NCI-H1417 treated with DMSO at 0.1 percent for 48 hours (cell line): ENCODE measurements at places on chromosomes 6 and 20.

- no peak for DNase-seq
Measured at GRCh38 chr20:50277460-50278376, 87.1 kb downstream of the CEBPB start.

GRCh38 chr6:144029452-144029851, 21.4 kb upstream of the PLAGL1 start:
- DNase-seq = no peak

GRCh38 chr20:44921447-44921846, 11.6 kb downstream of the PABPC1L start:
- no peak for DNase-seq

GRCh38 chr6:56890066-56890465, 64.8 kb upstream of the BEND6 start:
- DNase-seq = no peak

DNA sequence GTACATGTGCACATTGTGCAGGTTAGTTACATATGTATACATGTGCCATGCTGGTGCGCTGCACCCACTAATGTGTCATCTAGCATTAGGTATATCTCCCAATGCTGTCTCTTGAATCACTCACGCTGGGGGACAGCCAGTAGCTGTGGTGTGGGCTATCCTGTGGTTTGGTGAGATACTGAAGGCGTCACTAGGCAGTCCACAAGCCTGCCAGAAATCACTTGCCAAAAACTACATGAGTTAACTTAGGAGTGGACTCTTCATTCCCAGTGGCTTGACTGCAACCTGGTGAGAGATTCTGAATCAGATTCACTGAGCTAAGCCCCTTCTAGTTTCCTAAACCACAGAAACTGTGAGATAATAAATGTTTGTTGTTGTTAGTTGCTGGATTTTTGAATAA, 191.3 kb downstream of the TSHZ2 start:
- DNase-seq = no peak

GRCh38 chr6:144665932-144666450, 380.9 kb downstream of the UTRN start:
- DNase-seq = no peak

DNA sequence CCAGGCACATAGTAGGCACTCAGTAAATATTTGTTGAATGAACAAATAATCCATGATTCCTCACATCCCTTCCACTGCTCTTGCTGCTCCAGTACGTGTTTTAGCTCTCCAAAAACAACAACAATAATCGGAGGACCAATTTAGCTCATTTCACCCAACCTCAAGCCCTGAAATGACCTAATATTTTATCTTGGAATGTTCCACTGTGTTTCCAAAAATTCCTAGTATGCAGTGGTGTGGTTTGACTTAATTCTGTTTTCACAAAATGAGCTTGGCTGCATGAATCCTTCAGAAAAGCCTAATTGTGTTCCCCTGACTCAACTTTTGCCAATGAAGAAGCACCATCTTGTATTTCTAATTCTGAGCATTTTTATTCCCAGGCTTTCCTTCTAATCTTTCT, 168.0 kb upstream of the PHACTR1 start:
- no peak for DNase-seq

GRCh38 chr6:79713701-79714322, 82.7 kb downstream of the SH3BGRL2 start:
- no peak for DNase-seq

GRCh38 chr6:139699335-139699734, 324.9 kb upstream of the CITED2 start:
- no peak for DNase-seq

DNA sequence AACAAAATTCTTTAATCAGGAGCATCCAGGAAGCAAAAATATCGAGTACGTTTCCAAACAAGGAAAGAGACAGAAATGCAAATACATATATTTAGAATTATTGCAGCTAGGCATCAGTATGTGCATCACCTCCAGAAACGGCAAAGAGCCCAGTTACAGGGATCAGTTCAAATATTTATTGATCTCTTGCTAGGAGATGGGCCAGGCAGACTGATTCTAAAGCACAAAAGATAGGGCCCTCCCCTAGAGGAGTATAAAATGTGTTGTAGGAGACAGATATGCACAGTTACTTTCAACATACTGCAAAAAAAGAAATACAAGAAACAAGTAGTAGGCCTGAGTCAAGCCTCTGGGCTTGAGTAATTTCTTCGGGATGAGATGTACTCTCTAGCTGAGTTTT, 80.7 kb upstream of the NHSL1 start:
- DNase-seq = no peak

- DNase-seq = no peak
Measured at GRCh38 chr6:157238346-157238745, 85.0 kb downstream of the TMEM242 start.

GRCh38 chr20:19079536-19080299, 132.7 kb upstream of the SLC24A3 start:
- DNase-seq = no peak

DNA sequence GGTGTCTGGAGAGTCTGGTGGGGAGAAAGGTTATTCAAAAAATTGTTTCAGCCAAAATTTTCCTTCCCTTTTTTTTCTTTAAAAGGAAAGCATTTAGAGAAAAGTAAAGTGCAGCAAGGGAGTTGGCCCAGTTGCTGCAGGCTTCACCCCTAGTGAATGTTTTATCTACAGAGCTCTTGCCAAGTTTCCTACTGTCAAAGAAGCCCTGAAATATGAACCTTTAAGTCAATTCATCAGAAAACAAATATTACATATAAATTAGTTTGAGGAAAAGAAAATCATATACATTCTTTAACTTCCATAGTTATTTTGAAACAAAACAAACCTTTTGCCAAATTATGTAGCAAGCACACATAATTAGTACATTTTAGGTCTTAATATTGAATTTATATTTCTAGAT, 25.0 kb upstream of the HMGCLL1 start:
- DNase-seq = no peak

- no peak for DNase-seq
Measured at GRCh38 chr6:156545931-156546330, 231.2 kb upstream of the ARID1B start.

GRCh38 chr20:62561182-62561581, 81.1 kb upstream of the SLCO4A1 start:
- DNase-seq = no peak

DNA sequence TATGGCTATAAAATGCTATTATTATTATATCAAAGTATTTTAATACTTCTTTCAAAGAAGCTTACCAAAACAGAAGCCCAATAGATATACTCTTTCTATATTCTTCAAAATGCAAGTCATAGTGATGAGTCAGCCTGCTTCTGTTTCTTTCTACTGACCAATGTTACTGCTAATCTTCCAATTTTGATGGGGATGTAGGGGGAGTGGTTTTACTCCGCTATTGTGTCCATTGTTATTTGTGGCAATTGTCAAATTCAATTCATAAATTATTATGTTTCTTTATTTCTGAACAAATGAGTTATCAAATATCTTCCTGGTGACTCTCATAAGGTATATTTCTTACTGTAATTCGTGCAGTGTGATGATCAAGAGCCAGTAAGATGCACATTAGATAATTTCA, 221.5 kb upstream of the DEFB112 start:
- DNase-seq = no peak

DNA sequence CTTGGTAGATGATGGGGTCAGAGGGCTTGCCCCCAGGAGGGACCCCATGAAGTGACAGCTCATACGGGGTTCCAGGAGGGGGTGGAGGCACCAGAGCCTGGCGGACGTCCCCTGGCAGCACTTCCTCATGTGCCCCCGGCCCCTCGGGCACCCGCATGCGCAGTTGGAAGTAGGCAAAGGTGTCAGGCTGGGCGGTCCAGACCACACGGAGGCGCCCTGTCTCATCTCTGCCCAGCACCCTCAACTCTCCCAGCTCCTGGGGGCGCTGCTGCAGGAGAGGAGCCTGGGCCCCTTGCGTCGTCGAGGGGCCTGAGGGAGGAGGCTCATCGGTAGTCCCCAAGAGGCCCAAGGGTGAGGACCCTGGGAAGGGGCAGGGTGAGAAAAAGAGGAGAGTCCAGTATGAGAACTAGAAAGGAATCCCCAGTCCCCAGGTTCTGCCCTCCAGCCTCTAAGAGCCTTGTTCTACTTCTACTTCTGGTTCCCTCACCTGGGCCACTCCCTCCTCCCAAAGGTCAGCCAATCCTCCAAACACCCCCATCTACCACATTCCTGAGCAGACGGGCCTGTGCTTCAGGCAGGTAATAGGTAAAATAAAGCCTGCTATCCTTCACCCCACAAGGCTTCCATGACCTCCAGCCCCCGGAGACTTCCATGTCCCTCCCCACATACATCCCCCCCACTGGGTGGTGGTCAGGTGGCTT, 23.2 kb downstream of the TNXB start:
- no peak for DNase-seq

DNA sequence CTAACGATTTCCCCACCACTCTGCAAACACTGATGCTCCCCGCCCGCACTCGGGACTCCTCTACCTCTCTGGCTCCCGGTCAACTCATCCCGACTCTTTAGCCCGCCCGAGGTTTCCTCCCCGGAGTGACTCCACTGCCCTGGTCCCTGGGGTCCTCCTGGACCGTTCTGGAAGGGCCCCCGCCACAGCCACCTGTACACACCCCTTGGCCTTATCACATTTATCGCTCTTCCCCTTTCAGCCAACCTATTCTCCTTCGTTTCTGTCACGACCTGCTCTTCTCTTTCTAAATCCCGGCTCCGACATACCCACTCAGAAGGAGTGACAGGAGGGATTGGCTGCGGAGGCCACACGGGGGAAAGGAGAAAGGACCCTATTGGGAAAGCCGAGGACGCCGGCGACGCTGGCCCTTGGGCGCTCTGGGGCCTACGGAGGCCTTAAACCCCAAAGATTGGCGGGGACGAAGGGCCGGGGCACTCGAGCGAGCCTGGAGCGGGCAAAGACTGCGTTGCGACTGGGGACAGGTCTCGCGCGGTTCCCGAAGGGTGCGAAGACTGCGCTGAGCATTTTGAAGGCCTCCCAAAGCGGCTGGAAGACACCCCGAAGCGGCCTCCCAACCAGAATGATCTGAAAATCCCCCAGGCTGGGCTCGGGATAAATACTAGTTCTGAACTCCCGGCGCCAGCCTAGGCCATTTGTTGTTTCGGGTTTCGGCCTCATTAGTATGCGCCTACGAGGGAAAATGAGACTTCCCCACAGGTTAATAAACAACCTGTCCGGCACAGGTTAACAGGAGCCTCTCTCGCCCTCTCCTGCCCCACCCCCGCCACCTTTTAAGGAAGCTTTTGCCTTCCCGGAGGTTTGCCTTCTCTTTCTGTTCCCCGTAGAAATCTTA, 9.2 kb downstream of the SIM1 start:
- no peak for DNase-seq

- no peak for DNase-seq
Measured at GRCh38 chr6:159017757-159018559, 18.0 kb upstream of the RSPH3 start.

- no peak for DNase-seq
Measured at GRCh38 chr6:112320561-112321318, 26.4 kb upstream of the RFPL4B start.

GRCh38 chr20:51404297-51405060, 138.0 kb downstream of the NFATC2 start:
- DNase-seq = no peak

DNA sequence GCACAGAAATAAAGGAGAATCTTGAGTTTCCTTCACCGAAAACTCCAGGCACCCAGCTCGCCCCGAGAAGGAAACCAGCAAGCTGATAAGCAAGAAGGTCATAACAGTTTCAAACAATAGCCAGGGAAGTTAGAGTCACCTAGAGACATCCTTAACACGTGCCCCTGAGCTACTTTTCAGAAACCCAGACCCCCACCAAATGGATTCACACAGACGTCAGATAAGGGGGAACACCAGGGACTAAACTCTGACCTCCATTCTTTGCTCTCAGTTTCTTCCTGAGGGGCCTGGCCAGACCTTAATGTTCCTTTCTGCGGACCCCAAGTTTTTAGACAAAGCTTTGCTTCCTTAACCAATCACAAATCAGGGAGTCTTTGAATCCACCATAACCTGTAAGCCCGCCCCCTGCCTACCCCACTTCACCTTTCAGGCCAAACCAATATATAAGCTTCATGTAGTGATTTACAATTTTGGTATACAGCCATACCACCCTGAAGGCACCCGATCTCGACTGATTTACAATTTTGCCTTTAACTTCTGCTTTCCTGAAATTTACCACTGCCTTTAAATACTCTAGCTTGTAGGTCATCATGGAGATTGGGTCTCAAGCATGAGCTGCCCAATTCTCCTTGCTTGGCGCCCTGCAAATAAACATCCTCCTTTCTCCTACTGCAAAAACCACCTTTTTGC, 11.7 kb downstream of the SOD2 start:
- no peak for DNase-seq

- DNase-seq = no peak
Measured at GRCh38 chr6:71582820-71583219, 294.2 kb downstream of the OGFRL1 start.

DNA sequence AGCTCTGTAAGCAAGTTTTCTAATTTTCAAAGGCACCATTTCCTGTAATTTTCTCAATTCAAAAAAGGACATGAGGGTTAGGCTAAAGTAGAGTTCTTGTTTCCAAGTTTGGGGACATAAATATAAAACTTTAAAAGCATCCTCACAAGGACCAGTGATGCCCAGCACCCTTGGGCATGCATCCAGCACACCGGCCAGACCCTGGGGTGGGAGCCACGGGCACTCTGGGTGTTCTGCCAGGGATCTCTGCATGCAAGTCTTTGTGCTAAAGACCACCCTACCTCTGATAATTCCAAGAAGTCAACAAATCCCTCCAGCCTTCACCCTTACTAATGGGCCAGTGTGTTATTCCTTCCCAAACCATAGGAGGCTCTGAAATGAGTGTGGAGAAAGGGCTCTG, 46.5 kb downstream of the PLCG1 start:
- no peak for DNase-seq

DNA sequence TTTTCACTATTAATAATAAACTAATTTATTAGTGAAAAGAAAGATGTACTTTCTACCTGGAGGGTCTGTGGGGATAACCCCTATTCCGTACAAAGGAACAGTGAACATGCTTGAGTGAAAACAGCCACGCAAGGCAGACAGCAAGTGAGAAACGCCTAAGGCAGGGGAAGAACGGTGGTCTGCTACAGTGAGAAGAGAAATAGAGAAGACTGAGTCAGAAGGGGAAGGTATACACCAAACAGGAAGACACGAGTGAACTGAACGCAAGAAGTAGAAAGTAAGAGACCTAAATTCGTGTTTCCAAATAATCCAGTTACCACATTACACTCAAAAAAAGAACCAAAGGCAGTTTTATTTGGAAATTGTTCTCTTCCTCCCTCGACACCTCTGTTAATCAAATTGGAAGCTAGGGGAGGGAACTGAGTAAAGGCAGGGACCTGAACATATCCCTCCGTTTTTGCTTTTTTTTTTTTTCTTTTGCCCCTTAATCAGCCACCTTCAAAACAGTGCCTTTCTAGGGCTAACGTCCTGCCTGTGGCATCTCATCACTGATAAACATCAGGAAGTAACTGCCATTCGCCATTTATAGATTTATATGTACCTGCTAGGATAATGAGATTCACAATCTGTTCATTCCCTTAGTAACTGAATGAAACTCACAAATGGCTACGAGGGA, 48.9 kb downstream of the ATXN1 start:
- DNase-seq = no peak
